Activated naive CD8-positive, alpha-beta T cell treated with anti-CD3 and anti-CD28 coated beads, Interleukin-2, amount 50 U/mL, for 16 hours (primary cell): ENCODE measurements at places on chromosomes 16 and 17.

DNA sequence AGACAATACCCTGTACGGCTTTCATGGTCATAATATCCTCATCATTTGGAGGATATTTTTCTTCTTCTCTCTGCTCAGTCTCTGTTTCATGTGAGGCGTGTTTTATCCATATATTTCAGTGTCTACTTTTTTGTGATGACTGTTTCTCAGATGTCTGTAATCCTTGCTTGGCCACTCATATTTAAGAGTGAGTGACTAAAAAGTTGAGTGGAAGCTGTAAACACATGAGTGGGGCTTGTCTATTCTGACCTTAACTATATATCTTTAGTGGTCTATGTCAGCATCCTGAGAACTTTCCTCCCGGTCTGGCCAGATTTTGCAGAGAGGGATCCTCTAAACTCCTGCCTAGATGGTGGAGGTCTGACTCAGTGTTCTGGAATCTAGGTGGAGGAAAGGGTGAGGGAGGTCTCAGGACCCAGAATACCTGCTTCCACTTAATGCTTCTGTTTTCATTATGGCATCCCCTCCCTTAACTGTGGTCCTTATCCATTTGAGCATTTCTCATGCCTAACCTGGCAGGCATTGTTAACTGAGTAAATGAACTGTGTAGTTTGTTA is 6.0 kb downstream of the DDX19B start:
- DNase-seq: no peak

DNA sequence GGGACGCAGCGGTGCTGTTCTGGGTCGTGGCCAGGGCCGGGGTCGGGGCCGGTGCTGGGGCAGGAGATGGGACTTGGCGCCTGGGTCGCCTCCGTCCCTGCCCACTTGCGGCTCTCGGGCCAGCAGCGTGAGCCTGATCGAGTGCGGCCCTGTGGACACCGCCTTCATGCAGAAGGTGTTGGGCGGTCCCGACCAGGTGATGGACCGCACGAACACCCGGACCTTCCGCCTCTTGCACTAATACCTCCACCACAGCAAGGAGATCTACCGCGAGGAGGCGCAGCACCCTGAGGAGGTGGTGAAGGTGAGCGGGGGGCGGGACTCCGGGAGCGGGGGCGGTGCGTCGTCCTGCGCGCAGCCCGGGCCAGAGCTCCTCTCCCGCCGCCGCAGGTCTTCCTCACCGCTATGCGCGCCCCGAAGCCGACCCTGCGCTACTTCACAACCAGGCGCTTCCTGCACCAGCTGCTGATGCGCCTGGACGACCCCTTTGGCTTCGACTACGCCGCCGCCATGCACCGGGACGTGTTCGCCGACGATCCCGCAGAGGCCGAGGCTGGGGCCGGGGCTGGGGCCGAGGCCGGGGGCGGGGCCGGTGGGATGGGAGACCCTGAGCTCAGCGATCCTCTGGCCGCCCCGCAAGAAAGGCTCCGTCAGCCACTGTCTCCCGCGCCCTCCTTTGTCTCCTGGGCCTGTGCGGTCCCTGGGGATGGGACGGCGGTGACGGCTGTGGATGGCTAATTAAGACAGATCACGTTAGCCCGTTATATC is 4.5 kb upstream of the HSD17B1 start:
- peak; percentile 64 for DNase-seq

DNA sequence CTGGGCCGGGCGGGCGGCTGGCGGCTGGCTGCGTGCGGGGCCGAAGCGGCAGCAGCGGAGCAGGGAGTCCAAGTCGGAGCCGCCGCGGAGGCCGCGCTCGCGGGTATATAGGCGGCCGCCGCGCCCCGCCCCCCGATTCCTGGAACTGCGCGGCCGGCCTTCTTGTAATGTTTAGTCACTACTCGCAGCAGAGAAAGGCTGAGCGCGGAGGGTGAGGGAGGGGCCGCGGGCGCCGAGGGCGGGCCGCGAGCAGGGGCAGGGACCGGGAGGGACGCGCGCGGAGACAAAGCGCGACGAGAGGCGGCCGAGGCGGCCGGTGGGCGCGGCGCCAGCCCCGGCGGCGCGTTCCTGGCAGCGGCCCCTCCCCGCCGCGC is at the start of gene SOCS3:
Gene SOCS3, minus strand, starts transcription at position 81 of the 374 bp plus-strand sequence. CDS start 982 bp downstream, outside the sequence.
- DNase-seq: peak; percentile 92

DNA sequence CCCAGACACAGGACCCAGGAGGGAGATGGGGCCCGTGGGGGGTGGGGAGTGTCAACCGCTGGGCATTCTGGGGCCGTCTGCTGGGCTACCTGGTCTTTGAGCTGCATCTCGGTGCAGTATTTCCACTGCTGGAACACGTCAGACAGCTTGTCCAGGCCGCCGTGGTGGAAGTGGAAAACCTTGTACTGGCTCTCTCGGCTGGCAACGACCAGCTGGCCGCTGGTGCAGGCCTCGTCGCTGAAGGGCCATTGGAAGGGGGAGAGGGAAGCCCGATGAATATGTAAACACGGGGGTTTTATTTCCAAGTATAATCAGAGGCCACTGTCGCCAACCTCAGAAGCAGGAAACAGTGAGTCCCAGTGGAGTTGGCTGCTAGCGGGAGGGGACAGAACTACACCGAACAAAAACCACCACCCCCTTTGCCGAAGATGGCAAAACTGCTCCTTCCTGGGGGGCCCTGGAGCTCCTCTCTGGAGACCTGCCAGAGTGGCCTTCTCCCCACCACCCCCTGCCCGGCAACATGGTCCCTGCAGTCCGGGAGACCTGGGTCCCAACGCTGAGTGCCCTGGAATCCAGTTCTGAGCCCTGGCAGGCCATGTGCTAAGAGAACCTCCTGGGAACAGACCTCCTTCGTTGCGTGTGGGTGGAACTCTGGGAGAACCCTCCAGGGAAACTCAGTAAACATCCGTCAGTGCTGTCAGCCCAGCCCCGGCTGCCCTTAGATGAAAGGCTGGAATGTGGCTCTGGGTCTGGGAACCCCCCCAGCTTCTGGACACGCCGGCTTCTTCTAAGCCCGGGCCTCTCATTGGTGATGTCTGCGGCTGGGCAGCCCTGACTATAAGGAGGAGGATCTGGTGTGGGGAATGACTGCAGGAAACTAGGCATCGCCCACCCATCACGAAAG is 84.1 kb downstream of the TBC1D16 start:
- no peak for DNase-seq

- no peak for DNase-seq
Measured at GRCh38 chr16:79012671-79013434, 587.7 kb downstream of the MAF start.

- no peak for DNase-seq
Measured at GRCh38 chr17:70049801-70050591, 25.0 kb upstream of the KCNJ16 start.

- DNase-seq: no peak
Measured at GRCh38 chr17:40174514-40174913, 2.8 kb upstream of the RAPGEFL1 start.

GRCh38 chr17:7720125-7720524 is 2.6 kb downstream of the DNAH2 start:
- no peak for DNase-seq

- no peak for DNase-seq
Measured at GRCh38 chr16:1953734-1954133, 755 bp downstream of the RPL3L start.

DNA sequence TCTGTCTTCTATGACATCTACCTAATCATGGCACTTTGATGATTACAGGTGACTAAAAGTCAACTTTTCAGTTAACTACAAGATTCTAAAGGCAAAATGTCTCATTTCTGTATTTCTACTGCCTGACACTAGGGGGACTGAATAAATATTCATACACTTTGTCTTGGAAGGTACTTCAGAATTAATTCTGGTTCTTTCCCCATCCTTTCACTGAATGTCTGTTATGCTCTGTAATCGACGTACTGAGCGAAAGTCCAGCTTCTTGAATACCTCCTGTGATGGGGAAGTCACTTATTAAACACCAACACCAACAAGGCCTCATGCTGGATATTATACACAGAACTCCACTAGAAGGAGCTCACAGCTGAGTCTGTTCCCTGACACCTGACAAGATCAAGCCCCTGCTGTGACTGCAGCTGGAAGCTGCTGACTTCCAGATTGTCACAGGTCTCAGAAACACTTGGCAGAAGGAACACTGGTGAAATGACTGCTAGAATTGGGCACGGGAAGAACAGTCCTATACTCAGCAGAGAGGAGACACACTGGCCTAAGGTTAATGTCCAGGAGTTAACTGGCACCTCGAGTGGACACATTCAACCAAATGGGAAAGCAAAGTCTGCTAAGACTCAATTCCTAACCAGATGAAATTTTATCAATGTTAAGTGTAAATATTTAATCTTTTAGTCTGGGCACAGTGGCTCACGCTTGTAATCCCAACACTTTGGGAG is 31.9 kb downstream of the CMC2 start:
- no peak for DNase-seq

DNA sequence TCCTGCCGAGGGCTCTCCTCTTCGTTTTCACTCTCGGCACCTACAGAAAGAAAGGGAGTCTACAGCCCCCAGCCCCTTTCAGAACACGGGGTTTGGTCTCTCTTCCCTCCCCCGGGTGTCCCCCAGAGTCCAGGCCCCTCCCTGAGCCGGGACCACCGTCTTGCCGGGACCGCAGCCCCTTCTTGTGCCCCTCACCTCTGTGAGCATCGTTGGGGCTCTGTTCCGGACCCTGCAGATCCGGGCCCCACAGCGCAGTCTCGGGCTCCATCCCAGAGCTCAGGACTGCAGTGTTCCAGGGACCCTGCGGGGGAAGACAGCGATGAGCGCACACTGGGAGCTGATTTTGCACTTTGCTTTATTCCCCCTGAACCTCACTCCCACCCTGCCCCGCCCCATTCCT is 2.8 kb downstream of the ZNF629 start:
- no peak for DNase-seq

GRCh38 chr17:80203471-80203963 is 16.6 kb downstream of the SGSH start:
- no peak for DNase-seq

GRCh38 chr16:80547145-80547544 is 6.4 kb downstream of the DYNLRB2 start:
- no peak for DNase-seq

- no peak for DNase-seq
Measured at GRCh38 chr17:385178-385835, 32.7 kb upstream of the RPH3AL start.

GRCh38 chr17:50913120-50913519 is 47.0 kb upstream of the TOB1 start:
- DNase-seq: no peak

DNA sequence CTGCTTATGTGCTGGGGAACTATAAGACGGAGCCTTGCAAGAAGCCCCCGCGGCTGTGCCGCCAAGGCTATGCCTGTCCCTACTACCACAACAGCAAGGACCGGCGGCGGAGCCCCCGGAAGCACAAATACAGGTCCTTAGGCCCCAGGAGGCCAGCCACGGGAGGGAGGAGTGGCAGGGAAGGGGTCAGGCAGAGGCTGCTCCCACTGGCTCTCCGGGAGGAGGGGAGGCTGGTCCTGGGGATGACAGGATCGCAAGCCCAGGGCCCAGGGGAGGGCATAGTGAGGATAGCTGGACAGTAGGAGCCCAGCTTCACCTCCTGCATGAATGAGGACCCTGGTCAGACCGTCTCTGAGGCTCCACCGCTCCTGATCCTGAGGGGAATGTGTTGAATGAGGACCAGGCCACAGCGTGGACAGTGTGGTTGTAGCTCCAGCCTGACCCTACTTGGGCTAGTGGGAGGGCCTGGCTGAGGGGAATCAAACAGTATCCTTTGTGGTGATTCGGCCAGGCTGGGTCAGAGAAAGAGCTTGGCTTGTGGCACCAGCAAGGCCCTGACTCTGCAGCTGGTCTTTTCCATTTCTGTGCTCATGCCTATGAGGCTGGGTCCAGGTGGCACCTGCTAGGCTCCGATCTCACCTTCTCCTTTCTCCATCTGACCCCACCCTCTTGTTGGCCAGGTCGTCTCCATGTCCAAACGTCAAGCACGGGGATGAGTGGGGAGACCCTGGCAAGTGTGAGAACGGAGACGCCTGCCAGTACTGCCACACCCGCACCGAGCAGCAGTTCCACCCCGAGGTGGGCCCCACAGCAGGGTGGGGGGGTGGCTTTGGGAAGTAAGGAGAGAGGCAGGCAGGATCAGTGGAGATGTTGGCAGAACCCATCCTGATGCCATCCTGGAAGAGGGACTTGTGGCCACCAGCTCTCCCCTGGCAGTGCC is 28.7 kb downstream of the UNK start:
- no peak for DNase-seq

DNA sequence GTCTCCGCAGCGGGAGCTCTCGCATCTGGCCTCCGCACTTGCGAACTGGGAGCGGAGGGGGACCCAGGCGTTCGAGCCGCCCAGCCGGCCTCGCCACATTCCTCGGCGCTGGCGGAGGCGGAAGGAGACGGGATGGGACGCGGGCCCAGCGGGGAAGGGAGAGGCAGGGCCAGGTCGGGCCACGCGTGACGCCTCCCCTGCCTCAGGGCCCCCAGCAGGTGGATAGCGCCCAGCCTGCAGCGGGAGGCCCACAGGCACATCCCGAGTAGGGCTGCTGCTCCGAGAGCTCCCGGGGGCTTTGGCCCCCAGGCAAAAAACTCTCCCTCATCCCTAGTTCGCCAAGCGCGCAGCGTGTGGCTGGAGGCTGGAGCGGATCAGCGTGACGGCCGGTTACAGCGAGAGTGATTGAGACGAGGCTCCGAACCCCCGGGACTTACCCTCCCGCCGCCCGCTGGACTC is 800 bp downstream of the PLEKHH3 start:
- DNase-seq: no peak

- DNase-seq: no peak
Measured at GRCh38 chr17:79370126-79370525, 240.7 kb downstream of the RBFOX3 start.

- no peak for DNase-seq
Measured at GRCh38 chr16:7644176-7644575, 311.5 kb downstream of the RBFOX1 start.

- DNase-seq: no peak
Measured at GRCh38 chr17:50072130-50072529, 16.2 kb downstream of the ITGA3 start.

- no peak for DNase-seq
Measured at GRCh38 chr17:67358612-67359011, 7.8 kb downstream of the PSMD12 start.

GRCh38 chr16:19743816-19744159 is 25.7 kb downstream of the IQCK start:
- DNase-seq: no peak
